ENCODE measurements at places on chromosomes 3 and 15.

DNA sequence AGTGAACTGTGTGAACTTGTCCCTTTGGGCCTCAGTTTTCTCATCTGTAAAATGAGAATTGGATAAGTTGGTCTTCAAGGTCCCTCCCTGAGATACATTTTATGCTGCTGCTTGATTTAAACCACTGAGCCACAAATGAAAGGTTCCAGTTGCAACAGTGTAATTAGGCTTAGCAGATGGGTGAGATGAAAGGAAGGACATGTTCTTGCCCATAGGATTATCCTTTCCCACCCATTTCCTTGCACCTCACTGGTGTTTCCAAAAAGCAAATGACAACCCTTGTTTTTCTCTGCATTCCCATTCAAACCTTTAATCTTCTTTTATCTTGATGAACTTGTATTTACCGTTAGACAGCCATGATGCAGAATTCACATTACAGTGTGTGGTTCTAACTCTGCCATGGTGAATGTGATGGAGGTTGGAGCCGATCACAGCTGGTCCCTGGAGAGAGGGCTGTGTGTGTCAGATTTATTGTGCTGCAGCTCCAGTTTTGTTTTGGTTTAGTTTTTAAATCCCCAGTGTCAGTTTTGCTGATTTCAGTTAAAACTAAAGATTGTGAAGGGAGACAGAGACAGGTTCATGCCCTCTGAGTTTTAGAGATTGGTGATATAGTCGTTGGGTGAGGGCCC is 44.0 kb downstream of the MAP2K1 start:
- no peak for DNase-seq

DNA sequence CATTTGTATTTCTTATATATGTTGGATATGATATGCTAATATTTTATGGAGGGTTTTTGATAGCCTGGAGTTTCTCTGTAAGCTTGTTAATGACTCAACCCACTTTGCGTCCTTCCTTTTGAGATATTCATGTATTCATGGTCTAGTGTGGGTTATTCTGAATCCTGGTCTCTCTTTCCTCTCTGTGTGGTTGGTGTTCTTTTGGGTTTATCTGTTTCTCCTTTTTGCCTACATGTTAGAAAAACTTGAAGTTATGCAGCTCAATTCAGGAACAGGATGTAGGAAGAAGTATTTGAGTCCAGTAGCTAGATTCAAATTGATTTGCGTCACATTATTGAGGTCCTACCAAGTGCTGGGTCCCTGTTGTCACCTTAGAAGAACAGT is 28.1 kb downstream of the CMTM7 start:
- no peak for DNase-seq

DNA sequence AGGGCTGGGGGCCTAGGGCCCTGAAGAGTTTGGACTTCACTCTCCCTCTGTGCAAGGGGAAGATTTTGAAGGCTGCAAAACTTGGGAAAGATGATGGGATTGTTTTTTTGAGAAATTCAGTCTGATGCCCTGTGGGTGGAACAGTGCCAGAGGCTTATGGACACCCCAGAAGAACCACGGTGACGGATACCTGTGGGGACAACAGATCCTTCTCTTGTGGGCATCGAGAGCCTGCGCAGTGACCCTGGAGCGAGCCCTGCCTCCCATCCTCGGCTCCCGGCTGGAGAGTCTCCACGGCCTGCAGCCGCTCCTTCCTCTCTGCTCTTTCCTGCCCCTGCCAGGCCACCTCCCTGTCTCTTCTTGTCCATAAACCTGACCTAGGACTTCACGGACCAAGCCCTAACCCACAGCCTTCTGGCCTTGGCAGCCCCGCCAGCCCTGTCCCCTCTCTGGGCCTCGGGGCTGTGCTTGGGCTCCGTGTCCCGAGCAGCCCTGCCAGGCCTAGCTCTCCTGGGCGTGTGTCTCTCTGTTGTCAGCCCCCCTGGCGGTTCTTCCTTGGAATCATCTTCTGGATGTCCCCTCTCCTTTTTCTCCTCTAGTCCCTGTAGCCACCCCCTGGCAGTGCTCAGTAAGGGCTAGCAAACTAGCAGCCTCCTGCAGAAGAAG is 98.4 kb downstream of the VGLL4 start:
- no peak for DNase-seq

GRCh38 chr15:32717426-32718226 is at the start of gene GREM1:
Gene GREM1 (plus strand): TSS chr15:32718004. CDS start chr15:32730691, 12,687 bp downstream.
- no peak for DNase-seq

GRCh38 chr15:60681353-60681752 is 202.4 kb upstream of the ICE2 start:
- no peak for DNase-seq

DNA sequence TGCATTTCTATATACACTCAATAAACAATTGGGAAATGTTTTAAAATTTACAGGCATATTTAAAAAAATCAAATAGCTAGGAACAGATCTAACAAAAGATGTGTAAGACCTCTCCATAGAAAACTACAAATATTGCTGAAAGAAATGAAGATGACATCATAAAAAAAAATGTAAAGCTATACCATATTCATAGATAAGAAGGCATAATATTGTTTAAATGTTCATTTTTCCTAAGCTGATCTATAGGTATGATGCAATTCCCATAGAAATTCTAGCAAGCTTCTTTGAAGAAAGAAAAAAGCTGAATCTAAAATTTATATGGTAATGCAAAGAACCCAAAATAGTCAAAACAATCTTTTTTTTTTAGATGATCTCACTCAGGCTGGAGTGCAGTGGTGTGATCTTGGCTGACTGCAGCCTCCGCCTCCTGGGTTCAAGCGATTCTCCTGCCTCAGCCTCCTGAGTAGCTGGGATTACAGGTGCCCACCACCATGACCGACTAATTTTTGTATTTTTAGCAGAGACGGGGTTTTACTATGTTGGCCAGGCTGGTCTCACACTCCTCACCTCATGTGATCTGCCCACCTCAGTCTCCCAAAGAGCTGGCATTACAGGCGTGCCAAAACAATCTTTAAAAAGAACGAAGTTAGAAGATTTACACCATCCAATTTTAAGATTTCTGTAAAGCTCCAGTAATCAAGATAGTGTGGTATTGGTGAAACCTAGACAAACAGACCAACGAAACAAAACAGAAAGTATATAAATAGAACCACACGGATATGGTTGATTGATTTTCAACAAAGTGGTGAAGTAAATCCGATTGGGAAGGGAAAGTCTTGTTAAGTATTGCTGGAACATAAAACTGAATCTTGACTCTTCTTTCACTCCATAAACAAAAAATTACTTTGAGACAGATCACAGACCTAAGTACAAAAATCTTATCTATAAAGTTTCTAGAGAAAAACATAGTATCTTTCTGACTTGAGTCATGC is 6.3 kb upstream of the BHLHE40 start:
- DNase-seq, result no peak

DNA sequence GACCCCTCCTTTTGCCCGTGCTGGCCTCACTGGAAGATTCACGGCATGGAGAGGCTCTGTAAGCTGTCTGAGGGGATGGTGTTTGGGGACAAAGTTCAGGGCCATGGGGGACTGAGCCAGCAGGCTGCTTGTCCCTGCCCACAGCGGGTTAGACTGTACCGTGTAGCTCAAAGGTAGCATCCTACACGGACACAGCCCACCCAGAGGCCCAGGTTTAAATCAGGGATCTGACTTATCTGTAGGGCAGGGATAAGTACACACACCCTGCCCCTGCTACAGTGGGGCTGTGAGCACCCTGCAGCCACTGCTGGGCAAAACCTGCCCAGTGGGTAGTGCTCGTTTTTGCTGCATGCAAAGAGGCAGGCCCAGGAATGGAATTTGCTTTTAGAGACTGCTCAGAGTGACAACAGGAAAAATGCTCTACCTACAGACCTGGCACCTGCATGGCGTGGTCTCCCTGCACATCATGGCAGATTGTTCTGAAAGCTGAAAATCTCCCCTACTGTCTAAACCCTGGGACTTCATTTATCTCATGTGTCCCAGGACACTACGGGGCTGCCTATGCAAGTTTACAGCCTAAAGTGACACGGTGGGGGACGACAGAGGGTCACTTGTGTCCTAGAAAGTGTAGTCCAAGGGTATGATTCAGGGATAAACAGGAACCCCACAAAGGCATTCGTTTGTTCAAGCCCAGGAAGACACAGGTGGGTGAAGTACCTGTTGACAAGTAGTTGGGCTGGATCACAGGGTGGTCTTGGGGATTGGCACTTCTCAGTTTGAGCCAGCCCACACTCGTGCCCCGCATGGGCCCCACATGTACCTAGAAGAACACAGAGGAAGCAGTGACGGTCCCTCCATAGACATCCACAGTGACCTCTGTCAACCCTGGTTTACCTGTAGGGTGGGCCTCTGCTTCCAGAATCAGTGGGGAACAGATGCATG is 27.7 kb downstream of the CHDH start:
- DNase-seq, result no peak

- no peak for DNase-seq
These were observed 91.0 kb downstream of the SMAD3 start for GRCh38 chr15:67156426-67156825.

GRCh38 chr15:38620851-38621594 is 56.4 kb upstream of the RASGRP1 start:
- DNase-seq, result no peak

Data from stimulated activated CD4-positive, alpha-beta T cell treated with anti-CD3 and anti-CD28 coated beads, Interleukin-2, amount 100 ng/mL, for 48 hours (primary cell).